ENCODE measurements at places on chromosomes 13 and 19. TPM values are rescaled to one million over a fixed set of nuclear protein-coding genes. Genes with fewer than 3 reads are reported as not detected.

The ZGLP1 gene
- 0.22 TPM for total RNA-seq

DNA sequence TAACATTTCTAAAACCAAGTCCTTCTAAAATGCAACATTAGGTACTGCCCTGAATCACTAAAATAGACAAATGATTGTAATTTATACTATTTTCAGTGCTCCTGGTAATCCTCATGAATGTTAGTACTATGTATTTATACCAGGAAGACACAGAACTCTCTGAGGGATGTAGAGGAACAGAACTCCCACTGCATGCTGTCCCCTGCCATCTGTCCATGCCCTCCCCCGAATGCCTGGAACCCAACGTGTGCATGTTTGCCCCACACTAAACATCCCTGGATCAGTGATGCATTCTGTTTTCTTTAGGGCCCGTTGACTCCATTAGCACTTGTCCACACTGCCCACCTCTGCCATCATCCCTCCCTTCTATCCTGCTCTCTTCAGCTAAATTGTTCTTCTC lies 26.5 kb downstream of the ENOX1 start:
- DNase-seq, result no peak

The POU2F2 gene
- 0.22 TPM for total RNA-seq

DNA sequence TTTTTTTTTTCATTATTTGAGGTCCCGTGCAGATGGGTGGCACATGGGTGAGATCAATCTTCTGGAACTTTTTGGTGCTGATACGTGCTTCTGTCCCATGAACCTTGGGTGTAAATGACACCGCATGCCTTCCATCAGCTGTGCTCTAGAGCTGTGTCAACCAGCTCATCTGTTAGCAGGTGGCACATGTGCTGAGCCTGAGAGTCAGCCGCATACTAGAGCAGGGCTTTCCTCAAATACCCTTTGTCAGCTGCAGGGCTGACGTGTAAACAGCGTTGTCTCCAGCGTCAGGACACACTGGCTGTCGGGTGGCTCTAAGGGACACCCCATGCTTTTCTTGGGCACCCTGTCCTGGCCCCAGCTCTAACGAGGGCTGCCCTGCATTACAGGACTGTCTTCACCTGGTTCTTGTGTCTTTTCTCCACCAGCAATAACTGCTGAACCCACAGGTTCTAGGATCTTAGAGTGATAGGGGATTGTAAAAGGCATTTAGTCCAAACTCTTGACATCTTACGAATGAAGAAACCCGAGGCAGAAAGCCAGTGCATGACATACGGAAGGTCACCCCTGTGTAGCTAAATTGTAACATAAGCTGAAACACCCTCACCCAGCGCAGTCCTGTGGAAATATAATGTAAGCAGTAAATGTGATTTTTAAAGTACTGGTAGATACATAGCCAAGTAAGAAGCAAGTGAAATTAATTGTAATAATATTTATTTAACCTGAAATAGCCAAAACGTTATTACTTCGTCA lies 119.5 kb downstream of the LRCH1 start:
- no peak for DNase-seq

DNA sequence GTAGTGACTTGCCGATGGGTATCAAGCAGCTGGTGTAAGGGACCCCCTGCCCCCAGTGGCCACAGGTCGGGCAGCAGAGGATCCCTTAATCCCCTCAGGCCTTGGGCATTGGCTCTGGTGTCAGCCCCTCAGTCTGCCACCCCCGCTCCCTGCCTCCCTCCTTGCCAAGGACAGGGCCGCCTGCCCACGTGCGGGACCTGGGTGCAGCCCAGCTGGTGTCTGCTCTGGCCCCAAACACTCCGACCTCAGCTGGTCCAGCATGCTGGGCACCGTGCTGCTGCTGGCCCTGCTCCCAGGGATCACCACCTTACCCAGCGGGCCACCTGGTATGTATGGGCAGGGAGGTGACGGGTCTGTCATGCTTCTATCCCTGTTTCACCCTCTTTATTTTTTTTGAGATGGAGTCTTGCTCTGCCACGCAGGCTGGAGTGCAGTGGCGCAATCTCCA lies at the start of gene TGFBR3L:
Gene TGFBR3L, plus strand, starts transcription at position 233 of the 448 bp plus-strand sequence.
- no peak for DNase-seq

DNA sequence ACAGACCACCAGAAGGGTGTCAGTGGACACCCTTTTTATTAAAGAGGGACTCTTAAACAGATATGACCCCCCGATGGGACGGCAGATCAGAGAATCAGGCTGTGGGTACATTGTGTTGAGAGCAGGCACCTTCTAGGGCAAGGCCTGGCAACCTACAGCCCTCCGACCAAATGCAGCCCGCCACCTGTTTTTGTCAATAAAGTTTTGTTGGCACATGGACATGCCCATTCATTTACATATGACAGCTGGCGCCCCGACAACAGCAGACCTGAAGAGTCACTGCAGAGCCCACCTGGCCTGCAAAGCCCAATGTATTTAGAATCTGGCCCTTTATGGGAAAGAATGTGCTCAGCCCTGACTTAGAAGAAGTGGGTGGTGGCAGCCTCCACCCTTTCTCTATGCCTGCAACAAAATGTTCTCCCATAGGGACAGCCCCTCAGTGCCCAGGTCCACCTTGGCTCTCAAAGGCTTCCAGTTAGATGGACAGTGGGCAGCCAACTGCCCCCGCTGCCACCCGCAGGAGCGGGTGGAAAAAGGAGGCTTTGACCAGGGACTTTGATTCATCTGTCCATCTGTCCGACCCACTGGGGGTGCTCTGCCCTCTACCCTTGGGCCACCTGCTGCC lies 184.9 kb downstream of the PTPRS start:
- no peak for DNase-seq

DNA sequence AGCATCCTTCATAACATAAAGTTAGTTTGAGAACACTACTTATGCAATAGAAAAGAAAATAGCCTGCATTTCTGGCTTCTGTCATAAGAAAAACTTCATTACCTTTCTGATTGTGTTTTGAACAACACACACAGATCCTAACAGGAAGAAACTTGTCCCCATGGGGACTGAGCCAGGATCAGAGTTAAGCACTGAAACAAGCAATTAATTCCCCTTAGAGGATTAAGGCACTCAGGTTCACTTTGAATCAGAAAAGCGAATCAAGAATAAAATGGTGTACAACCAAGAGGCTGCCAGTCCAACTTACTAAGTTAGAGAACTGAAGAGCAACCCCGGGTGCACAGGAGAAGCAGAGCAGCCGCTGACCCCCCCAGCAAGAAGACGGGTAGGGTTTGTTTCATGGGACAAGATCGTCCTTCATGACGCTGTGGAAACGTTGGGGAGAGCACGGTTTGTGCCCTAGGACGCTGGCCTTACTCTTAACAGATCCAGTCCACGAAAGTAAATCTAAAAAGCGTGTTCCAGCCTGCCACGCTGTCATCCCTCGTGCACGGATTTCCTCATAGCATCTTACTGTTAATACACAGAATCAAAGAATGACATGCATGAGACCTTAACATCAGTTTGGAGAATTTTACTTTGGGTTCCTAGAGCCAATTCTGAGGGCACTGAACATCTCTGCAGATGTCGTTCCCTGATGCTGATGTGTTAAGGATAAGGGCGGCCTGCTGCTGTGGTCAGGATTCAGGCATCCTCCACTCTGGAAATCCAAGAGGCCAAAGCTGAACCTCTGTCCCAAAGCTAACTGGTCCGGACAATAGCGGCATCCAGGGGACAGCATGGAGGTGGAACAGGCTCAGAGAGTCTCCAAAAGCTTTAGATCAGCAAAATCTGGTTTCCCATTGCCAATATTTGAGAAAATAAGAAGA lies 46.4 kb downstream of the GGACT start:
- DNase-seq, result no peak

- peak; percentile 55 for DNase-seq
These were observed 19.7 kb upstream of the PLPP2 start for GRCh38 chr19:310781-311496.

- no peak for DNase-seq
These were observed 2.8 kb upstream of the ARL11 start for GRCh38 chr13:49625392-49626079.

The FUT6 gene
- total RNA-seq, result not detected
